ENCODE measurements at places on chromosomes 5 and 9. TPM values are rescaled to one million over a fixed set of nuclear protein-coding genes. Genes with fewer than 3 reads are reported as not detected.

- no peak for DNase-seq
Measured at GRCh38 chr9:91043056-91043810, 241.6 kb downstream of the SYK start.

DNA sequence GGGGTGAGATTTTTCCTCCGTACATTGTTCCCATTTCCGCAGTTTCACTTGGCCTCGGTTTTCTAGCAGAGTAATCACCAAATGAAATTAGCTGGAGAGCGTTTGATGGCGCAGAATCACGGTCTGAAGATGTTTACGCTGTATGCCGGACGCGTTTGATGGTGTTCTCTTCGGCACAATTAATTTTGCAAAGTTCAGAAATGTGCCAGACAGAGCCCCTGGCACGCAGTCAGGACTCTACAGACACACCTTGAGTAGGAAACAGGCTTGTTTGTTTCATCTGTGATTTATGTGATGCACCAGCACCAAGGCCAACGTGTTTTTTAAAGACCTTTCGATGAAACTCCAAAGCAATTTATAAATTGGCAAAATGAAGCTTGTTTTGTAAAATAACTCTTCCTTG is 863 bp upstream of the LIFR start:
- no peak for DNase-seq

GRCh38 chr5:88661806-88662207 is 221.2 kb downstream of the MEF2C start:
- DNase-seq: no peak

- no peak for DNase-seq
Measured at GRCh38 chr5:38538161-38538560, 18.3 kb downstream of the LIFR start.

GRCh38 chr5:176697934-176698538 is 50.8 kb downstream of the TSPAN17 start:
- peak; percentile 10 for DNase-seq

GRCh38 chr9:69678843-69679538 is 6.8 kb upstream of the APBA1 start:
- no peak for DNase-seq

DNA sequence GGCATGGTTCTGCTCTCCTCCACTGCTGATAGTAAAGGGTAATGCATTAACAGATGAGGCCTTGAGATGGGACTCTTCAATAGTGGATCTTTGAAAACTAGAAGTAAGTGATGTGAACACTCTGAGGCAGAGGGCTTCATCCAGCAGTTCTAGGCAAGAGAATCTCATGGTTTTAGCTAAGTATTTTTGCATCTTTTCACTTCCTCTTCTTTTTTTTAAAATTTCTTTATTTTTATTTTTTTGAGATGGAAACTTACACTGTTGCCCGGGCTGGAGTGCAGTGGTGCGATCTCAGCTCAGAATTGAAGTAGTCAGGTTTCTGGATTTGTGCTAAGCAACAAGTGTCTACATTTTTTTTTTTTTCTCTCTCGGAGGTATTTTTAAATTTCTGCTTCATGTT is 101.9 kb downstream of the MTRR start:
- DNase-seq: no peak

GRCh38 chr9:102778746-102779145 is 216.4 kb upstream of the CYLC2 start:
- DNase-seq: peak; percentile 13

- no peak for DNase-seq
Measured at GRCh38 chr9:21160178-21160577, 6.3 kb downstream of the IFNA21 start.

DNA sequence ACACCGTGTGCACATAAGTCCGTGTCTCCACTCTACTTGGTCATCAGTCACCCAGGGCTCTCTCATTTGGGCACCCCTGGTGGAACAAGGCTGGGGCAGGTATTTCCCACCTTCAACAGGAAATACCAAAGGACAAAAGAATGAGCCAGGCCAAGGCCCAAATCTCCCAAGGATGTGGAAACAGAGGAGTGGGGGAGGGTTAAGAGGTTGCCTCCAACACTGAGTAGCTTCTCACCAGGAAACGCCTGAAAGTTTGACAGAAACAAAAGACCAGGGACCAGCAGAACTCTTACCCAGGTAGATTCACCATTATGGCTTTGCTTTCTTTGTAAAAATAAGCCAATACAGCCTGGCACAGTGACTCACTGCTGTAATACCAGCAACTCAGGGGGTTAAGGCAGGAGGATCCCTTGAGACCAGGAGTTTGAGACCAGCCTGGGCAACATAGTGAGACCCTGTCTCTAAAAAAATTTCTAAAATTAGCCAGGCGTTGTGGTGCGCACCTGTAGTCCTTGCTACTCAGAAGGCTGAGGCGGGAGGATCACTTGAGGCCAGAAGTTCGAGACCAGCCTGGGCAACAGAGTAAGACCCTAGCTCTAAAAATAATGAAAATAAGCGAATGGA is 12.7 kb downstream of the SLC1A3 start:
- DNase-seq: no peak

DNA sequence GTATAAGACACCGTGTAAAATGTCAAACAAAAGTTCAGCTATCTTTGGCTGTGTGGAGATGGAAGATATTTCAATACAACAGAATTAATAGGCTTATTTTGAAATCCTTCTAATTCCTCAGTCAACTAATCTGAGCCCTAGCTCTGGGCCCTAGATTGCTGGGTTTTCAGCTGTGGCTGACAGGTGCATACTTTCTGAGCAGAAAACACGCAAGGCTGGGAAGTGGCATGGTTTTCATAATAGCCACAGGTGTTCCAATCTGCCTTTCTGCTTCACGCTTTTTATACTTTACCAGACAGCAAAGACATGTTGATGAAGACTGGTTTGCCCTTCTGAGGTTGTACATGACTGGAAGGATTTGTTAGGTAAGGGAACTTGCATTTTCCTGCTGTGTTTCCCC is 20.7 kb upstream of the XPA start:
- no peak for DNase-seq

DNA sequence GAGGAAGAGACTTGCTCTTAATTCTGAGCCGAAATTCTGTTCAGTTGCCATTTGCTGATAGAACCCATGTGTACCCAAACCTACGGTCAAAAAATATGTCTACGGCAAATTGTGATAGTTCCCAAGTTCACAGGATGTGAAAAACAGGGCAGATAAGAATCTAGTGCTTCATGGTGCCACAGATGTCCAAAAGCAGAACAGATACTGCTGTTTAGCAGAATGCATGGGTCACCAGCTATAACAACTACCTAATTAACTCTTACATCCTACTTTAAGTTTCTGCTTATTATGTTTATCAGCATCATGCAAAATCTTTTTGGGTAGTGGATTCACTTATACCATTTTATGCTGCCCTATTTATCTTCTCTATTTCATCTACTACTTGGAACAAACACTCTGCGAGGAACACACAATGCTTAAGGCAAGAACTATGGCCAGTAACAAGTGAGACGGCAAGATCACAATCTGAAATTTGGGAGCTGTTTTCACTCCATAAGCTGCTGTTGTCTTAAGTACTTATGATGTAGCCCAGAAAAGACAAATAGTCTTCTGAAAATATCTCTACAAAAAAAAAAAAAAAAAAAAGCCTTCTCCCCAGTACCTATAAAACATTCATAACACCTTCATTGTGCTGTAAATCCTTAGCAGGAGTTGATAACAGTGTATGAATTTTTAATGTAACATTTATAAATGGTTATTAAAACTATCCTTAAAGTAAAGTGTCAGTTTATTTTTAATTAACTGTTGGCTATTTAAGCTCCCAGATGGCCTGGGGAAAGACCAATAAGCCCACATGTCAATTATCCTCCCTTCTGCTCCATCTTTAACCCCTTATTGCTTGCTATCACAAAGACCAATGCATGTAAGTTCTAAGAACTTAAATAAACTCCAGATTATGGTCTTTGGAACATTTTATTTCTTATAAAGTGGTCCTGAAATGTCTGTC is 232.3 kb downstream of the TLR4 start:
- peak; percentile 8 for DNase-seq

- no peak for DNase-seq
Measured at GRCh38 chr9:95425910-95426551, 90.7 kb downstream of the PTCH1 start.

- DNase-seq: peak; percentile 7
Measured at GRCh38 chr5:133754575-133755169, 142.3 kb upstream of the FSTL4 start.

- DNase-seq: peak; percentile 84
Measured at GRCh38 chr9:92097997-92098482, 17.2 kb downstream of the SPTLC1 start.

DNA sequence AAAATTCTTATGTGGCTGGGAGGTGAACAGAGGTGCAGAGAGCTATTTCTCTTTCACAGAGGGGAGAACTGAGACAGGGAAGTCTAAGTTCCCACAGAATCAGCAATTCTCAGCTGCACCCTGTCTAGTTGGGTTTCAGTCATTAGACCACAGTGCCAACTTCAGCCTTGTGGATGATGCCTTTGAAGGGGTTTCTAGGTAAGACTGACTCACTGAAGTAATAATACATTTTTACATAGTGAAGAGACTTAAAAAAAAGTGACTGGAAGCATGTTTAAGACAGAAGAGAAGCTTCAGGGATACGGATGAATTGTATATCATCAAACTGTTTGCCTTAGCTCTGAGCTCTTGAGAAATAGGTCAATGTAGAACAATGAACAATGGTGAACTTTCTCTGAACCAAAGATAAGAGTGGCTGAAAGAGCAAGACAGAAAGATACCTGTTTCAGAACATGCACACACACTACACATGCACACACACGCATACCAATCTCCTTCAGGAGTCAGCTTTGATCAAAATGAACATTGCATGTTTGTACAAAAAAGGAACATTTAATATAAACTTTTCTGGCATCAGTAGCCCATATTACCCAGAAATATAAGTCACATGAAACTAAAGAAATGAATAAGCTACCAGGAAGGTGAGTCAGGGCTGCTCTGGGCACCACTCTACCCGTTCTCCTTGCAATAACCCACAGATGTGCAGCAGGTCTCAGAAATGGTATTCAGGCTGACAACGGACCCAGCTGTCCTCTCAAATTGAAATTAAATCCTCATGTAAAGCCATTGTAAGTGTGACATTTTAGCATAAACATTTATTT is 12.6 kb upstream of the FYB1 start:
- DNase-seq: no peak

DNA sequence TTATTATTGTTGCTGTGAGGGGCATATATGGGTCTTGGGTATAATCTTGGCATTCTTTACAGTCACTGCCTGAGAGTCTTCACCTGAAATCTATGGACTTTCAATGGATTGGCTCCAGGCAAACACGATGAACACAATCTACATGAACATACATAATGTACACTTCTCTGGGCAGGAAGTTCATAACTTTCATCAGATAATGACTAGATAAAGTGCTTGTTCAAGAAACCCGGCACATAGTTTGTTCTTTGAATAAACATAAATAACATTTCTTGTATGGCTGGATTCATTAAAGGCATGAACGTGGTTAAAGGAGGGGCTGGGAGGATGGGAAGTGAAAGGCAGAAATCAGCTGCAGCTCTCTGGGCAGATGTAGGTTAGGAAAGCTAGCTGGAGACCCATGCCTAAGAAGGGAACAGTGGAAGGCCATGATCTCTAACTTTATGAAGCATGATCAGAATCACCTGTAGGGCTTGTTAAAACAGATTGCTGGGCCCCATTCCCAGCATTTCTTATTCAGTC is 306.9 kb upstream of the EFNA5 start:
- no peak for DNase-seq

GRCh38 chr5:122494109-122494508 is 182.1 kb downstream of the SNCAIP start:
- no peak for DNase-seq

DNA sequence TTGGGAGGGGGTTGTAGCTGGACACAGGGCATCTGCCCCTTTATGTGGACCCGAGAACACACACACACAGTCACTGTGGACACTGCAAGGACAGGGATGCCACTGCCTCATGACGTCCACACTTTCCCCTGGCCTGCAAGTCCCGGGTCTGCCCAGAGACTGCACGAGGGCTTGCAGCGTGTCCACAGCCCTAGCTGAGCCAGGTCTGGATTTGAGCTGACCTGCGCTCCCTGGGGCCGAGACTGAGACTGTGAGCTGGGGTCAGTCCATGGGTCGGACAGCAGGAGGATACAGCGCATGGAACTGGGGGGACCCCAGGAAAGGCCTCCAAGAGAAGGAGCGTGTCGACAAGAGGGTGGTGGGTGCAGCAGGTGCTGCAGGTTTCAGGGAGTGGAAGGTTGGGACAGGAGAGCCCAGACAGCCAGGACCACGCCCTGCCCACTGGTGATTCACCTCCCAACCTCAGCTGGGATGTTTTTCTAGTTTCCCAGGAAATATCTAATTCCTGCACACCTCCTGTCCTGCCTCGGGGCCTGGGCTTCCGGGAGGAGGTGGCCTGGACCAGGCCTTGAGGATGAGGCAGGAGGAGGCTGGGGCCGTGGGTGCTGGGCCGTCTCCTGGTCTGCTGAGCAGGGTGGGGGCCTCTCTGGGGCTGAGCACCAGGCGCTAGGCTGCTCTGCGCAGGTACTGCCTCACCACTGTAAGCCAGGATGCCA is 806 bp upstream of the RNF224 start:
- no peak for DNase-seq

- no peak for DNase-seq
Measured at GRCh38 chr9:91138760-91139159, 223.0 kb downstream of the AUH start.

GRCh38 chr9:95004411-95005277 is 278.1 kb downstream of the AOPEP start:
- DNase-seq: no peak

DNA sequence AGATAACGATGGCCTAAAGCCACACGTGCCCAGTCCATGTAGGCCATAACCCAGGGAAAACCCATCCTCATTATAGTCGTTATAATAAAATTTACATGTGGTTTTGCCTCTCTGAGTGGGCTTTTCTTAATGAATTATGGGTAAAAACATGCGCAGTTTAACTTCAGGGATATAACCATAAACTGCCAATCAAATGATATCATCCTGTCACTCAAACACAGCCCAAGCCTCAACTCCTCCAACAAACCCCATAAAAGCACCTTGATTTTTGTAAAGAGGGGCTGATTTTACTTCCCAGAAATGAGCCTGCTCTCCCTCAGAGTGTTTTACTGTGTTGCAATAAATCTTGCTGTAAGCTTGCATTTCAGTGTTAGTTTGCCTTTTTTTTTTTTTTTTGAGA is 15.8 kb upstream of the SETX start:
- DNase-seq: no peak

The NIPSNAP3A gene
- 62.1 TPM for total RNA-seq

The PAPPA gene
- total RNA-seq: 26.0 TPM

The SHC3 gene
- 3.1 TPM for total RNA-seq

The DIAPH1 gene
- 16.9 TPM for total RNA-seq

The INVS gene
- 72.2 TPM for total RNA-seq

The PCDHB5 gene
- total RNA-seq: 11.6 TPM

The PROB1 gene
- 2.4 TPM for total RNA-seq

The IL9 gene
- total RNA-seq: not detected

The CYSTM1 gene
- 6.3 TPM for total RNA-seq

The IRGM gene
- 8.2 TPM for total RNA-seq

The SLC6A3 gene
- total RNA-seq: 0.96 TPM

The NUTM2G gene
- total RNA-seq: 0.48 TPM

The FAM153A gene
- total RNA-seq: 0.96 TPM

The PCDHA13 gene
- 2.6 TPM for total RNA-seq

The CDKN2A gene
- total RNA-seq: 0.96 TPM

The RLN1 gene
- 1.2 TPM for total RNA-seq

The LHX3 gene
- 0.24 TPM for total RNA-seq

The LHX6 gene
- 0.72 TPM for total RNA-seq

Data from umbilical cord (tissue), 2 donors.